ENCODE measurements at places on chromosomes 3 and 15. TPM values are rescaled to one million over a fixed set of nuclear protein-coding genes. Genes with fewer than 3 reads are reported as not detected.

CTXN2 gene
- not detected for total RNA-seq

DNA sequence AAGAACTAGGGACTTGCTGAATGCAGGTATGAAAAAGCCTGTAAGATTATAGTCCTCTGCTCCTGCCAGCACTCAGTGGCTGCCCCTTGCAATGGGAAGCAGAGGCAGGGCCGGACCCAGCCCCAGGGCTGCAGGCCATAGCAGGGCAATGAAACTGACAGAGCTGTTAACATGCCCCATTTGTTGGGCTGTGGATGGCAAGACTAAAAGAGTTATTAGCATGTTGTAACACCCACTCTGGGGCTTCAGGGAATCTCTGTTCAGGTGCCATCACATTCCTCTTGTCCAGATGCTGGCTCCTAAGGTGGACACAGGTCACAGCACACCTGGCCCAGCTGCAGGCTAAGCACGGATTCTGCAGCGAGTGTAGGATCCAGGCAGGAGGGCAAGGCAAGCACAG is 7.4 kb upstream of the OR5H2 start:
- no peaks in the 10 kb centered on the region for H3K27me3 ChIP-seq
- no peak overlapping the region for H3K27ac ChIP-seq
- no peaks in the 10 kb centered on the region for H3K36me3 ChIP-seq
- no peak overlapping the region for H3K4me3 ChIP-seq

GOLGA8K gene
- total RNA-seq, result 4.5 TPM

SLC28A2 gene
- not detected for total RNA-seq

DNA sequence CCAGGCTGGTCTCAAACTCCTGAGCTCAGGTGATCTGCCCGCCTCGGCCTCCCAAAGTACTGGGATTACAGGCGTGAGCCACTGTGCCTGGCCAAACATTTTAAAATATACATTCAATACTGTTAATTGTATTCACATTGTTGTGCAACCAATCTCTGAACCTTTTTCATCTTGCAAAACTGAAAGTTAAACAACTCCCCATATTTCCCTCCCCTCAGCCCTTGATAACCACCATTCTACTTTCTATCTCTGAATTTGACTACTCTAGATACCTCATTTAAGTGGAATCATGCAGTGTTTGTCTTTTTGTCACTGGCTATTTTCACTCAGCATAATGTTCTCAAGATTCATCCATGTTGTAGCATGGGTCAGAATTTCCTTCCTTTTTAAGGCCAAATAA is 30.0 kb downstream of the HMCES start:
- H3K36me3 ChIP-seq, result peaks cover 18% of the 10 kb centered on the region
- no peak overlapping the region for H3K4me3 ChIP-seq
- no peak for DNase-seq

GRCh38 chr15:61122647-61123375 is 106.3 kb downstream of the RORA start:
- H3K27ac ChIP-seq, result no peak overlapping the region
- no peaks in the 10 kb centered on the region for H3K4me1 ChIP-seq
- H3K36me3 ChIP-seq, result no peaks in the 10 kb centered on the region
- H3K27me3 ChIP-seq, result no peaks in the 10 kb centered on the region
- DNase-seq, result no peak

GRCh38 chr3:127684871-127685707 is 12.3 kb downstream of the ABTB1 start:
- no peaks in the 10 kb centered on the region for H3K27me3 ChIP-seq
- H3K4me3 ChIP-seq, result no peak overlapping the region
- peaks cover 4% of the 10 kb centered on the region for H3K4me1 ChIP-seq
- DNase-seq, result no peak
- no peak overlapping the region for H3K27ac ChIP-seq
- peaks cover 2% of the 10 kb centered on the region for H3K36me3 ChIP-seq

Data from natural killer cell (primary cell).